Fibroblast of skin of back (primary cell): ENCODE measurements at places on chromosomes 5 and 9.

DNA sequence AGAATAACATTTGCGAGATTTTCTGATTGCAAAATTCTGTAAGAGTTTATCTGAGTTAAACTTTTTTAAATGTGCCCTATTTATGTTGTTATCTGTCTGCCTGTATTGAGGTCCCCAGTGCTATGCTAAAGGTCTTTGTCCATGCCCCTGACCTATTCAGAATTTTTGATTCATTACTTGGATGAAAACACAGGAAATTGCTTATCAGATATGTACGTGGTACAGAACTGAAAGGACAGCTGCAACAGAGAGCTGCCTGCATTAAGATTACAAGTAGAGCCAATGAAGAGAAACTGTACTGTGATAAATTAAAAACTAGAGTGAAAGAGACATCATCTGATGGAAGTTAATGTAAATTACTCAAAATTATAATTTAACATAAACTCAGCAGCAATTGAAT is 408.8 kb downstream of the ADGRV1 start:
- no peak for DNase-seq

DNA sequence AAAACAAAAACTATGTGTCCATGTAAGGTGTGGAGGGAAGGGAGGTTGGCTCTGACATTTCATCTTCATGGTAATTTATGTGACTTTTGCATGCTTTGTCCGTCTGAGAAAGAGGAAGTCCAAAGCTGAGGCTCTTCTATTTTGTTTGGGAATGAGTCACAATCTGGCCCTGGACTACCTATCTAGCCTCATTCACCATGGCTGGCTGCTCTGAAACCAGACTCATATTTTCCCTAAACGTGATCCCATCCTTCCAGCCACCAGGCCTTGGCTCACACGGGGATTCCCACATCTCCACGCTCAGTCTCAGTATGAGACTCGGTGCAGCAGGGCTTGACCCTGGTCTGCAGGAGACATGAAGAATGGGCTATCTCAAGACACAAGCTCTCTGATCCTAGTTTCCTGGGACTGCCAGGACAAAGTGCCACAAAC is 672.8 kb downstream of the ACTL7B start:
- DNase-seq: peak; percentile 73

DNA sequence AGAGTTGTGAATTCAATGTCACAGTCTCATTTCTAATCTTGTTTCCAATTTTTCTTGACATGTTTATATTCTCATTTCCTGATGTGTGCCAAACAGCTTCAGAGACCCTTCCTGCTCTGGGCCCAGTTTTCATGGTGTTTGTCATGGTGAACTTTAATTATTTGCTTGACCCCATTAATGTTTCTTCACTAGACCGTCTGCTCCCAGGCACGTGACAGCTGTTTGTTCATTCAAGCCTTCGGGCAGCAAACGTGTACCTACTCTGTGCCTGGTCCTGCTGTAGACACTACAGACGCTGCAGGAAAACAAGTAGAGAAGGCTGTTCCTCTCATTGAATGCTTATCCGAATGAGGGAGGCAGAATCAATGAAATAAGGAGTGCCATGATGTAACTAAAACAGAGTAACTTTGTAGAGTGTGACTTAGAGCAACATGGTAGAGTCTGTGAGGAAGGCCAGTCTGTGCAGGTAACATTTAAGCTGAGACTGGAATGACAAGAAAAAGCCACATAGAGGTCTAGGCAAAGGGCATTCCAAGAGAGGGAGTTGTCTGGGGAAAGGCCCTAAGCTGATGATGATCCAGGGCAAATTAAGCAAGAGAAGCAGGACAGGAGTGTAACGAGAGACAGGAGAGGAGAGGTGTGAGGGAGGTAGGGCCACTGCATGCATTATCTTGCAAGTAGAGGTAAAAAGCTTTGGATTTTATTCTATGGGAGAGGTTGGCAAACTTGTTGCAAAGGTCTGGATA is 191.4 kb downstream of the SEMA5A start:
- no peak for DNase-seq

DNA sequence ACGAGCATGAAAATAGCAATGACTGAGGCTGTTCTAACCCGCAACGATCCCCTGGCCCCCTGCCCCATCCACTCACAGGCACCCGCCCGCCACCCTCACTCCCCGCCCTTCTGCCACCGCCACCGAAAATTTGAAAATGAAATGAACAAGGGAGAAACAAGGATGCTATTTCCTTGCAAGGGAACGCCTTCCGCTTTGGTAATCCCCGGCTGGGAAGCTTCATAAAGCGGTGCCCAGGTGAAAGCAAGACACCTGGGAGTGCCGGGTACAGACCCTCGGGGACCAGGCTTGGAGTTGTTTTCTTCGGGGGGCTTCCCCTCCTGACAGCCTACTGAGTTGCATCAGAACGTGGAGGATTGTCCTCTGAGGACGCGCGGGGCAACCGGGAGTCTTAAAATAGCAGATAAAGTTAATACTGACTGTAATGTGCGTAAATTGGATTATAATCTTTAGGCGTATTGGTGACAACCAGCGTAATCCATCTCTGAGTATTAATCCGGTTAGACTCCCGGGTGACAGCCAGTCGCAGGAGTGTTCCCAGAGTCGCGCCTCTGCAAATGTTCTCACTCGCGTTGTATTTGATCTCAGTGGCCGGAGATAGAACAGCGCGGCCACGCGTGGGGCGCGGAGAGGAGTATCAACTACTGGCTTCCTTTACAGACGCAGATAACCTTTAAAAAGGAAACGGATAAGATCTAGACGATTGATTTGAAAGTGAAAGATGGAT is 885 bp upstream of the MLLT3 start:
- DNase-seq: no peak

GRCh38 chr9:13034694-13035002 is 244.8 kb downstream of the MPDZ start:
- no peak for DNase-seq

DNA sequence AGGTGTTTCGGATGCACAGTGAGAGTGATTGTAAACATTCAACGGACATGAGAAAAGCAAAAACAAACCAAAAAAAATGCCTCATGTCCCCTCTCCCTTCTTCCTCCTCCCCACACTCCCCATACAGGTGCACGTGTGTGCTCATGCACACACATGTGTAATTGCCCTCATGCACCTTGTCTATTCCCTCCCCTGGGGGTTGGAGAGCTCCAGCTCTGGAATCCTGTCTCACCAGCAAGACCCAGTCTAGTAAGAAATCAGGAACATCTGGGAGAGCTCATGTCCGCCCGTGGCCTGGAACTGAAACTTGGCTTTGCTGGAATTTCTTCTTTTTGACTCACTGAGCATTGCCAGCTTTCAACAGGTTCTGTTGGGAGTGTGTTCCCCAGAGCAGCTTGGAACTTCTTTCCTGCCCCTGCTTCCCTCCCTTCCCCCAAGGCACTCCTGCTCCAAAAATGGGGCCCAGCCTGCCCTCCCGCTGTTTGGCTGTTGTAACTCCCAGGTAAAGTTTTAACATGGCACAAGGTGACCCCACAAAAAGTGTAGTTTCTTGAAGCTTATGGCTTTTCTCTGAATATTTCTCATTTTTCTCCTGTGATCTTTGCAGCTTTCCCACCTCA is 190.1 kb downstream of the NR3C1 start:
- DNase-seq: peak; percentile 63

DNA sequence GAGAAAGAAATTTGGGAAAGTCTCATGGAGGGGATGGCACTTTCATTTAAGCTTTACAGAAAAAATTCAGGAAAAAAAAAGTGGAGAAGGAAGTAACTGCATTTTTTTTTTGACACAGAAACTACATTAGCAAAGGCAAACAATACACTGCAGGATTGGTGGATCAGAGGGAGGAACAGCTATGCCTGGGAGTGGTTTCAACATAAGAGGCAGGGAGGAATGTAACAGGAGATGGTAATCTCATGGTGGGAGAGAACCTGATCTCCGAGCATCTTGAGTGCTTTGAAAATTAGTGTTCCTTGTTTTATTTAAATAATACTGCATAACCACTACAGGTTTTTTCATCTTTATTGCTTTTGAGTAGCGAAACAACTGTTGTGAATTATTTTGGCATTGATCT is 249.4 kb downstream of the FAM170A start:
- no peak for DNase-seq

- DNase-seq: peak; percentile 35
Measured at GRCh38 chr5:26894719-26895263, 143.6 kb downstream of the CDH9 start.
